Stimulated activated CD8-positive, alpha-beta memory T cell treated with anti-CD3 and anti-CD28 coated beads, Interleukin-15, amount 100 ng/mL, for 48 hours (primary cell): ENCODE measurements at places on chromosomes 1 and 21.

GRCh38 chr1:211336161-211336560, 9.5 kb downstream of the TRAF5 start:
- DNase-seq = no peak

- no peak for DNase-seq
Measured at GRCh38 chr1:247656221-247656875, 23.2 kb downstream of the OR13G1 start.

DNA sequence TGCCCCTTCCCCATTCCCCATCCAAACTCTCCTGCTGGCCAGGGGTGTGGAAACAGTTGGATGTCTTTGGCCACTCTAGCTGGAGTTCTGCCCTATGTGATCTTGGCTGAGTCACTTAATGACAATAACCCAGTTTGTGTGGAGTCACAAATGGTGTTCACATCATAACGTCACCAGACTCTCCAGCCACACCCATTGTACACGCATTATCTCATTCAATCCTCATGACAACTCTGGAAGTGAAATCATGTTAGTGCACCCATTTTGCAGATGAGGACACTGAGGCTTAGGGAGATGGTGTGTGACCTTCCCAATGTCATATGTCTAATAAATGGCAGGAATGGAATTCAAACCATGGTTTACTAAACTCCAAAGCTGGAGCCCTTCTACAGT, 1.2 kb upstream of the CDA start:
- no peak for DNase-seq

DNA sequence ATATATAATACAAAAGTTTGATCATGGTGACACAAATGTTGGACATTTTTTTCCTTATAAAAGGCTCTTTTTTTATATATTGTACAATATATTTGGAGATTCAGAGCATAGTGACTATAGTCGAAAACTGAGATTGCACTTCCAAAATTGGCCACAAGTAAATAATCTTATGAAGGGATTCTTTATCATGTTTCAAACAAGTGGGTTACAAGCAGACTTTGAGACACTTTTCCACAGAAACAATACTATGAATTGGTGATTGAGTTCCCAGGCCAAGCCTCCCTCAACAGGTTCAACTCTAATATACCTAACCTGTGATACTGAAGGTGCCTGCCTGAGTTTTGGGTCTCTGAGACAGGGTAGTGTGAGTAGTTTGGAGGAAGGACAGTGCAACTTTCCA, 13.8 kb downstream of the LEPR start:
- DNase-seq = no peak

DNA sequence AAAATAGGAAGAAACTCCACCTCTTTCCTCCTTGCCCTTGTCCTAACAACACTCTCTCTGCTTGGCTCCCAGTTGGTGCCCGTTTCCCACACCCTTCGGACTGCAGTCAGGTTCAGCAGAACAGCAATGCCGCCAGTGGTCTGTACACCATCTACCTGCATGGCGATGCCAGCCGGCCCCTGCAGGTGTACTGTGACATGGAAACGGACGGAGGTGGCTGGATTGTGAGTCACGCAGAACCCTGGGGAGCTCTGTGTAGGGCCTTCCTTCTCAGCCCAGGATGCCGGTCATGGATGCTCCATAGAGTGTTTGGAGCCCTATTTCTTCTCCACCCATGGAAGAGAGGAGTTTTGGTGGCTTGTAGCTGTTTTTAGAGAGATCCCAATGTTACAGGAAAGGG, 60.9 kb downstream of the TNN start:
- DNase-seq = no peak

DNA sequence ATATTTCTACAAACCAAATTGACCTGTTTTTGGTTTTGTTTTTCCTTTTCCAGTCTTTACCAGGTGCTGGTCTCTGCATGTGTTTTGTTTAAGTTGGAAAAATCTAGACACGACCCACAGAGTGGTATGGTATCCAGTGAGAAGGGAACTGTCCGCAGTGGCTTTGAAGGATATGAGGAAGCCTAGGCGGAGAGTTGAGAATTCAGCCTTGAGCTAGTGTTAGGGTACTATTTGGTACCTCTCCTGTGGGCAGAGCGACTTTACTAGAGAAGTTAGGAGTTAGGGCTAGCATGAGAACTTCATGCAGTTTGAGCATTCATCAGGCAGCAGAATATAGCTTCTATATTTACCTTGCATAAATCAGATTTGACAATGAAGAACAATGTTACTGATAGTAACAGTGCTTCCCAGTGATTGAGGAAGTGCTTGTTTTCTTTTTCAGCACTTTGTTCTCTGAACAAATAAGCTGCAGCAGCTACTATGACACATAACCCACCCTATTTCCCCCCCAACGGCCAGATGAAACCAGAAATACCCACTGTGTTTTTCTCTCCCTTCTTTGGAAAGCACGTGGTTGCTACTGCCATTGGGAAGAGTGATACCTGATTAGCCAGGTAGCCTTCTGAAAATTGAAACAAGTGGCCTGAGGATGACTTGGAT, 19.0 kb downstream of the MRPS6 start:
- DNase-seq = no peak

GRCh38 chr1:43600033-43601020, 49.6 kb upstream of the KDM4A start:
- no peak for DNase-seq

DNA sequence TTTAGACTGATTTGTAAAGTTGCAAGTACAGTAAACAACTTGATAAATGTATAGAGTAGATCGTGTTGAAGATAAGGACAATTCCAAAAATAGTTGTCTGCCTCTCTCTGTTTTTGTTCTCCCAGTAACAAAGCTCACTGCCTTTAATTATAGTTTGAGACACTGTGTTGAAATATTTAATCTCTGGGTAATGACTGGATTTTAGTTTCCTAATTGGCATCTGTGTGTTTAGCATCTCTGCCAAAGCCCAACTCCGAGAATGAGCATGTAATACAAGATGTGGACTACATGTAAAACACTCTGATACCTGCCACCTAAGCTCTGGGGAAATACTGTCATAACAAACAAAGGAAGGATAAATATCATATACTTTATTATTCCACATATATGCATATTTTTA, 27.7 kb upstream of the SDE2 start:
- no peak for DNase-seq

DNA sequence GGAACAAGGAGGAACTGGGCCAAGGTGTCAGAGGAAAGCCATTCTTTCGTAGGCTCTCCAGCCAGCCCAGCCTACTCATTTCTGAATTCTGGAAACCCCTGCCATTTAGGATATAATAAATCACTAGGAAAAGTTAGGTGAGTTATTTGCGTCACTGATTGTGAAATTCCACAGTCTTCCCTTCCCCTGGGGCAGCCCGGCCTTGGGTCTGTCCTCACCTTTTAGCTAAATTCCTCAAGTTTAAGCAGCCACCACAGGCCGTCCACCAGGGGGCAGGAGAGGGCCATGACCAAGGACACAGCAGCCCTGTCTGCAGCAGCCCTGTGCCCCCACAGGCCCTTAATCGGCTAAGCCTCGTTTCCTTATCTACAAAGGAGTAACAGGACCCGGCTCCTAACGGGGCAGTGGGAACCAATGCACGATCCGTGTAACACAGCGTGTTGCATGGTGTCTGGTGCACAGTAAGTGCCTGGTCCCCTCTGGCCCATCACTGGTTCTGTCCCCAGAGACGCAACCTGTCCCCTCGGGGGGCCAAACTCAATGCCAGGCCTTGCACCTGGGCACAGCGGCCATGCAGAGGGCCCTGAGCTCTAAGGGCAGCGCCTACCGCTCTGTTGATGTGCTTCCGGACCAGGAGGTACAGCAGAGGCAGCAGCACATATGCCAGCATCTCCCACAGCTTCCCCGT, 18.1 kb downstream of the GPR157 start:
- peak; percentile 76 for DNase-seq

GRCh38 chr1:169326261-169326955, 41.2 kb downstream of the NME7 start:
- DNase-seq = no peak

DNA sequence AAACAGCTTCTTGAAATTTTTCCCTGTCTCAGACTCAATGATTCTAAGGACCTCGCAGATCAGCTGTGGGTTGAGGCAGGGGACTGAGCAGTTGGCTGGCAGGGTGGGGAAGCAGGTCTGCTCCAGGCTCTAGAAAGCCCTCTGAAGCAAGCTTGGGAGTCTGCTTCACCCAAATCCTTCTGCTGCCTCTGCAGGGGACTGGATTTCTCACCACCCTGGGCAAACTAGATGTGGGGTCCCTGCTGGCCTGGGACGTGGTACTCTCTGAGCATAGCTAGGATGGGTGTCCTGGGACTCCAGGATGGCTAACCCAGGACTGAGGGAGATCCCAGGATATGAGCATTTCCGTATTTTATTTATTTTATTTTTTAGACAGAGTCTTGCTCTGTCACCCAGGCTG, 89.3 kb downstream of the LAMC2 start:
- DNase-seq = no peak

- DNase-seq = no peak
Measured at GRCh38 chr1:230218667-230219066, 151.6 kb downstream of the GALNT2 start.

GRCh38 chr1:117555806-117556205, 50.0 kb upstream of the TENT5C start:
- no peak for DNase-seq

DNA sequence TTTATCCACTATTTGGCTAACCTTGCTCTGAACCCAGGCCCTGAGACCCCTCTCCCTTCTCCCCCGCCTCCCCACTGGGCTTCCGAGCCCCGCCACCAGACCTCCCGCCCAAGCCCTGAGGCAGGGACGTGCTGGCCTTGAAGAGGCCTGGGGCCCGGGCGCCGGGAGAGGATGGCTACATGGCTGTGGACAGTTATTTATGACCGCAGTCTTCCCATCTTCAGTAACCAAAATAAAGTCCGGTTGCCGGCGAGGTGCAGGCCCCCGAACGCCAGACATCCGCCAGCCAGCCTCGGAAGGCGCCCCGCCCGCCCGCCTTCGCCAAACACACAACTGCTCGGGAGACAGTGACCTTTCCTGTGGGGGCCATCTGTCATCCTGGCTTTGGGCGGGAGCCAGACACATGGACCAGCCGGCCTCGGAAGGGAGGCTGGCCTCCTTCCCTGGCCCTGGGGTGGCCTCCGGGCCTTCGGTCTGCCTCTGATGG, 69.0 kb downstream of the DHRS3 start:
- DNase-seq = no peak

GRCh38 chr1:4060850-4061249, 160.8 kb upstream of the C1orf174 start:
- DNase-seq = no peak

- no peak for DNase-seq
Measured at GRCh38 chr1:58548371-58548770, 1.8 kb upstream of the OMA1 start.

- DNase-seq = no peak
Measured at GRCh38 chr1:110643879-110644472, 30.8 kb downstream of the KCNA3 start.

DNA sequence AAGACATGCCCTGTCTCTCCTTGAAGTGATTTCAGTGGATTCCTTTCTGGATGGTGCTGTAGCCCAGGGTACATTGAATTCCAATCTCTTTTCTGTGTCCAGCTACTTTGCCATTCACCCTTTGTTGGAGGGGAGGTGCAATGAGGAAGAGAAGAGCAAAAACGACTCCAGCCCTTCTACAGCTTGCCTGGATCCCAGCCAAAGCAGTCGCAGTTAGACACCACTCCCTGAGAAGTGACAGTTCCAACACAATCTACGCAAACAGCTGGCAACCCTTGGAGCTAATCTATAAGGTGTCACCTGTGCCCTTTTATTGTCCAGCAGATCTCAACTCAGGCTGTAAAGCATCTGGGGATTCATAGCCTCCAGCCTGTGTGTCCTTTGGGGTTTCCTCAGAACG, 4.6 kb downstream of the CD244 start:
- DNase-seq = no peak

- DNase-seq = no peak
Measured at GRCh38 chr1:234584926-234585325, 25.1 kb downstream of the IRF2BP2 start.

DNA sequence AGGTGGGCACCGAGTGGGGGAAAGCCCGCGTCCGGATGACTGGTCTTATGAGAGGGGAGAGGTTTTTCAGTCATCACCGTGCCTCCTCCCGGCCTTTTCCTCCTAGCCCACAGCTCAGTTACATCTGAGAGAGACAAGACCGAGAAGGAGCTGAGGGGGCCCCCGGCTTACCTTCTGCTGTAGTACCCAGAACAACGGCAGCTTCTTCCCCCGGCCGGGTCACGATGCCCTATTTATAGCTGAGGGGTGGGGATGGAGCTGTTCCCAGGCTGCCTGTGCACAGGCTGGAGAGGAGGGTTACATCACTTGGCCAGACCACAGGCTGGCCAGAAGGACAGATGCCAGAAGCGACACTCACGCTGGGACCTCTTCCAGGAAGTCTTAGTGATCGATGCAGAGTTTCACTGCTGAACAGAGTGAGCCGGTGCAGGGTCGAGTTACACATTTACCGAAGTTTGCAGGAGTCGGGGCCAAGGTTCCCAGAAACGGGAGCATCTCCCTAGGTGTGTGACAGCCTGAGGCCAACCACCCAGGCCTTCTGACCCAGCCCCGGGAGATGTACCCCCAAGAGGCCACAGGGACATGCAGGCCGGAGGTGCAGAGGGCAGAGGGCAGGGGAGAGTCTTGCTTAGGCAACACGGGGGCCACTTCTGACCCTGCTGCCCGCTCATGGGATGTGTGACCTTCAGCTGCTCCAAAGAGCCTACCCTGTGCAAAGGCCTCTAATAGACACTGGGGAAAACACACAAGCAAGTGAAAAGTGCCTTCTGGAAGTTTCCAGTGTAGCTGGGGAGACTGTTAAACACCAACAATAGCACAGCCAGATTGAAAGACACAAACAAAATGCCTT, at the start of gene AGT:
AGT (minus strand) TSS at position 208 of the 850 bp plus-strand sequence. CDS start 3,299 bp downstream, outside the sequence.
- DNase-seq = no peak

DNA sequence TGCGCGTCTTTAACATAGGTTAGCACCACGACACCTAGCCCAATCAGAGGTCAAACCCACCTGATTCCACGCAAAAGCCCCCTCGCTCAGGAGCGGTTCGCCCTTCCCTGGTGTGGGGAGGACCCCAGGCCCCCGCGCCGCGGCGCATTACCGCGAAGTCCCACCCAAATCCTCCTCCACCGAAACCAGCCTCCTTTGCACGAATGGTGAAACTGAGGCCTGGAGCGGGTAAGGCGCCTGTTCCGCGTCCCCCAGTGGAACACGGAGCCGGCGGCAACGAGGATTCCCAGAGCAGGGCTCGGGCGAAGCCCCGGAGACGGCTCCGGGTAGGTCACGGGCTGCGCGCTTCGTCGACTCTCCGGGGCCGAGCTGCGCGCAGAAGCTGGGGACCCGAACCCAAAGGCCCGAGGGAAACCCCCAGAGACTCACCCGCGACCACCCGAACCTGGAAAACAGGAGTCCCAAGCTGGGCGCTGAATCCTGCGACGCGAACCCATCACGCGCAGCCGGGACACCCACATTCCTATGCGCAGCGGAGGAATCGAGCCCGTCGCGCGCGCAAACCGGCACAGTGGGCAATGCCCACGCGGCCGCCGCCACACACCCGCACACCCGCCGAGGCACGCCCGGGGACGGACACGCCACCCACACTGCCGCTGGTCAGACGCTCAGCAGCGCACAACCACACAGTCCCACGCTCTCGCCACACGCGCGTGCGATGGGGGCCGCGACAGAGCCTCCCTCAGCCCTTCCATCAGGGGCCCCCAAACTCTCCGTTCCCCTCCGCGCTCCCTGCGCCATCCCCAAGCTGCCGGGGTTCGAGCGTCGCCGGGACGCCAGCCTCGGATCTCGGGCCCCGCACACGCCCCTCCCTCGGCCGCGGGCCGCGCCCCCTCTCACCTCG, 507 bp downstream of the GLIS1 start:
- DNase-seq = no peak
